Hematopoietic multipotent progenitor cell treated with erythropoietin and hydrocortisone succinate and interleukin-3 and kit ligand, for 15 days (in vitro differentiated cells): ENCODE measurements at places on chromosomes 6 and 20.

DNA sequence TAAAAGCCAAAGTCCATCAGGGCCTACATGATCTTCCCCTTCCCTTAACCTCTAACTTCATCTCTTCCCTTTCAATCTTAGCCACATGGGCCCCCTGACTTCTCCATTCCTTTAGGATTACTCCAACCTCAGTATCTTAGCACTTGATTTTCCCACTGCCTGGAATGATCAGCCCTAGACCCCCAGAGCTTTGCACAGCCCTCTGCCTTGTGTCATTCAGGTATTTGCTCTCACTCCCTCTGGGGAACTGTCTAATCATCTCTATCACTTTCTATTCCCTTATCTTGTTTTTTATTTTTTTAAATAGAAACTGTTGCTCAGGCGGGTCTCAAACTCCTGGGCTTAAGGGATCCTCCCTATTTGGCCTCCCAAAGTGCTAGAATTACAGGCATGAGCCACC lies 13.3 kb upstream of the ZNFX1 start:
- DNase-seq, result no peak

DNA sequence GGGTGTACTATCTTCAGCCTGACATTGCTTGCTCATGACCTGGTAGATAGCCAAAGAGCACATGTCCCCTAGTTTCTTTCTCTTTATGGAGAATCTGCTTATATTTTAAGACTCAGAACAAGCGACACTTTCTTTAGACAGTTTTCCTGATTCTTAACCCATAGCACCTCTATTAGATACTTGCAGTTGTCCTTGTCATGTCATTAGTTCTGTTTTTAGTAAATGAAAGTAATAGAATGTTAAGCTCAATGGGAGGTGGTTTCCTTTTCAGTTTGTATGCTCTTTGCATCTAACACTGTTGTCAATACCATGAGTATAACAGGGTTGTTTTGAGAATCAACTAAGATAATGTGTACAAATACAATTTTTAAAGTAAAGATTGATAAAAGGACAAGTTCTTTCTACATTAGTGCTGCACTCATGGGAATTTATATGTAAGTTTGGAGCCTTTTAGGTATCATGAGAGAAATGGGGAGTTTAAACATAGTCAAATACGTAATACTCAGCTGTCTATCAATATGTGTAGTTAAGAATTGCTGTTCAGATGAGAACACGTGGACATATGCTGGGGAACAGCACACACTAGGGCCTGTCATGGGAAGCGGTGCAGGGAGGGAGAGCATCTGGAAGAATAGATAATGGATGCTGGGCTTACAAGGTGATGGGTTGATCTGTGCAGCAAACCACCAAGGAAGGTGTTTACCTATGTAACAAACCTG lies 124.3 kb downstream of the GRM1 start:
- DNase-seq, result no peak

- DNase-seq, result no peak
These were observed 505.5 kb downstream of the PRIM2 start for GRCh38 chr6:57822896-57823358.

DNA sequence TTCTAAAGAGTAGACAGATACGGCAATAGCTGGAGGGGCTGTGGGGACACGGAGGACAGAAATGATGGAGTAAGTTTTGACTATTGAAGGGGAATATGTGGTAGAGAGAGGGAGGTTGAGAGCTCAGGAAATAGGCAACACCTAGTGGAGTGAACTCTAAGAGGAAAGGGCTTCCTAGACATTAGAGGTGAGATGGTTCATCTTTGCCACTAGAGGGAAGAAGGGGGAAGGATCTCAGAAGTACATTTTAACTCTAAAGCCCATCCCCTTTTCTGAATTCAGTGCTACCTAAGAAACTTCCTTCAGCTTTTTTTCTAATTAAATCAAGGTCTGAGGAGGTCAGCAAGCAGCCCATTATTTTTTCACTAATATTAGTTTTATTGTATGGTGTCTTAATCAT lies 689.4 kb upstream of the MAP3K7 start:
- no peak for DNase-seq

GRCh38 chr6:137764464-137764863 lies 102.6 kb upstream of the TNFAIP3 start:
- no peak for DNase-seq

DNA sequence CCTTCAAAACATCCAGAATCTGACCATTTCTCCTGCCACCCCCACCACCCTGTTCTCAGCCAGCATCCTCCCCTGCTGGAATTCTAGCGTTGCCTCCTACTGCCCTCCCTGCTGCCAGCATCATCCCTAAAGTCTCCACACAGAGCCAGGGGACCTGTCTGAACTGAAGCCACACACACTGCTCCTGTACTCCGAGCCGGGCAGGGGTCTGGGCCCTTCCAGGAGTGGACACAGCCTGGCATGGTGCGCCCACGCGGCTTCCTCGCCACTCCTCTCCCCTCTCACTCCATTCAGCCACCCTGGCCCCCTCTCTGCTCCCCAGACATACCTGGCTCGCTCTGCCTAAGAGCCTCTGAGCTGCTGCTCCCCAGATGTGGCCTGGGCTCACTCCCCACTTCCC lies 155.5 kb downstream of the PREX1 start:
- DNase-seq, result no peak

GRCh38 chr20:2298701-2299100 lies 2.9 kb downstream of the TGM3 start:
- DNase-seq, result no peak

DNA sequence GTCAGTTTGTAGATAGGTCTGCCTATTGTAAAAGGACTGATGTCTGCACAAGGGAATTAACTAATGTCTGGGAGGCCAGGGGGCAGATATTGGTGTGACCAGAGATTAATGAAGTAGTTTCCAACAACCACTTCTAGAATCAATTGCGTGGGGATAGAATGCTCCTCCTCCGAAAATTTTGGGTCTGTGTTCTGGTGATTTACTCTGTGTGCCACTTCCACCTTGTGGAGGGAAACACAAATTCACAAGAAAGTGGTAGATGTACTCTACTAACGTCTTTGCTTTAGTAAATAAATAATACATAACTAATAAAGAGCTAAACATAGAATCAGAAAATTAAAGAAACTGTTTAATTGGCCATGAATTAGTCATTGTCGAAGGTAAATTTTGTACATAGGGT lies 25.5 kb downstream of the TMEM14A start:
- no peak for DNase-seq

- no peak for DNase-seq
These were observed 31.4 kb downstream of the TFAP2A start for GRCh38 chr6:10383331-10384090.

DNA sequence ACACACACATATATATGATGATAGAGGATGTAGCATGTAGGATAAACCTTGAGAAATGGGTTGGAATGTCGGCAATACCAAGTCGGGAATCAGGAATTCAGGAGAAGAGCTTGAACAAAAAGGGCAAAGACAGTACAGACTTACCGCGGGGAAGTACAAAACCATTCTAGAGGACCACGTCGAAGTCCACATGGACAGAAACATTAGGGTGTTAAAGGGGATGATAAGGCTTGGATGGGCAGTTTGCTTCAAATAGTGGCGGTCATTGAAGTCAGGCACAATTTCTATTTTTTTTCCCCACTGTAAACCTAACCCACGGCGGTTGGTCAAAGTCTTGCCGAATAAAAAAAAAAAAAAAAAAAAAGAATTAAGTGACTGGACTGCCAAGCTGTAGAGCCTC lies 766 bp upstream of the NUS1 start:
- no peak for DNase-seq

DNA sequence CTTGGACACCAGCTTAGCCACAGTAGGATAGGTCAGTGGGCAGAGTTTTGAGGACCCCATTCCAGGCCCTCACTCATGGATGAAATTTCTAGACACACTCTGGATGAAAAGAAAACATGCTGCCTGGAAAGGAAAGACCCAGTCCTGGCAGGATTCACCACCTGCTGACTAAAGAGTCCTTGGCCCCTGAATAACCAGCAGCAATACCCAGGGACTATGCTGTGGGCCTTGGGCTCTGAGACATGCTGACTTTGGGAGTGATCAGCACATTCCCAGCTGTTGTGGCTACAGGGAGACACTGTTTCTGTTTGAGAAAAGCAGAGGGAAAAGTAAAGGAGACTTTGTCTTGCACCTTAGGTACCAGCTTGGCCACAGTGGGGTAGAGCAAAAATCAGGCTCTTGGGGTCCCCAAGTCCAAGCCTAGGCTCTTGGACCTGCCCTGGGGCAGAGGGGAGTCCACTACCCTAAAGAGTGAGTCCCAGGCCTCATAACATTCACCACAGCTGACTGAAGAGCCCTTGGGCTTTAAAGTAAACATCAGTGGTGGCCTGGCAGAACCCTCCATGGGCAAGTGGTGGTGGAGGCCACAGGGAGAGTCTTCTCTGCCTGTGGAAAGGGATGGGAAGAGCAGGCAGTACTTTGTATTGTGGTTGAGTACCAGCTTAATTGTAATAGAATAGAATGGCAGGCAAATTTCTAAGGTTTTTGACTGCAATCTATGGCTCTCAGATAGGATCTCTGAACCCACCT lies 516.8 kb downstream of the BCKDHB start:
- DNase-seq, result no peak

GRCh38 chr20:23227274-23227673 lies 123.3 kb upstream of the NXT1 start:
- DNase-seq, result no peak

- no peak for DNase-seq
These were observed 35.8 kb downstream of the HLA-B start for GRCh38 chr6:31321005-31321707.

GRCh38 chr6:148530394-148530953 lies 187.8 kb downstream of the SASH1 start:
- DNase-seq, result no peak

DNA sequence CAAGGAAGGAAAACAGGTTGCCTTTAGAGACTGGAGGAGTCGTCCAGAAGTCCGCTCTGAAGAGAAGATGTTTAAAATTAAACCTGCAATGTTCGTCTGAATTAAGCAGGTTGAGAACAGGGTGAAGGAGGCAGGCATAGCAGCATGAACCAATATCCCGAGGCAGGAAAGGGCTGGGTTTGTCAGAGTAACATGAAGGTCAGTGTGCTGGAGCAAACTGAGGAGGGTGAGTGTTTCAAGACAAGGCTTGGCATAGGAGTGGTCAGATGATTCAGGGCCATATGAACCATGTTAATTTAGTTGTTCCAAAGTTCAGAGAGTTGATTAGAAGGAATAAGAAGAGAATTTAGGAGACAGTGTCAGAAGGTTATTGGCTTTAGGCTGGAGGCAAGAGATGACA lies 93.3 kb downstream of the UTRN start:
- DNase-seq, result no peak

DNA sequence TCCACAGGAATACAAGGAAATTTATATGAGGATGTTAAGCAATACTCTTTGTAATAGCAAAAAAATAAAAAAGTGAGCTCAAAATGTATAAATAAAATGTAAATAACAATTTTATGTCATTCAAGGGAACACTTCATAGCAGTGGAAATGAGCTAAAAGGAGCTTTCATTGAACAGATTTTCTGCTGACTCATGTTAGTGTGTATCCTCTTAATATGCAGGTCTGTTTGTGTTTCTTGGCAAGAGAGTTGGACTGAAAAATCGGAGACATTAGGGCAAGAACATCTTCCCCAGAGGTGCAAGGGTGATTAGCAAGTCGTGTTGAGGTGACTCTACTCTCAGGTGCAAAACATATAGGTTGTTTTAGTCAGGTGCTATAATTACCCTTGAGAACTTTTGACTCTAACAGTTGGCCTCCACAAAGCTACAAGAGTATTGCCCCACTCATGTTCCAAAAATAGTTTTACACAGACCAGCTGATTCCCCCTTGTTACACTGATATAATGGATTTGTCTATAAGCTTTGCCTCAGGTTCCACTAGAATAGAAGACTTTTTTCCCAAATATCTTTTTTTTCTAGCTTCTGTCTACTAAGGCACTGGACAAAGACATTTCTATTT lies 702.9 kb downstream of the TENT5A start:
- no peak for DNase-seq

DNA sequence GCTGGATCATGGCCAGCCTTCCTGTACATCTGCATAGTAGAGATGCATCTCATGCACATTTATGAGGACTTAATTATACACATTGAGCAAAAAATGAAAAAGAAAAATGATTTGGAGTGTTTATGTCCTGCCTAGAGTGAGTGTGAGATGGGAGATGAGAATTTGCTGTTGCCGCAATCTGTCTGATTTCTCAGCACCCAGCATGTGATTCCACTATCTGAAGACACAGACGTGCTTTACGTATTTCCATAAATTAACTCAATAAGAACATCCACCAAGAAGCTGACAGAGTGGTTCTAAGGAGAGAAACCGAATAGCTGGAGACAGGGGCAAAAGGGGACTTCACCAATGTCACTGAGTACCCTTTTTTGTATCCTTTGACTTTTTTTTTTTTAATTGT lies 15.2 kb downstream of the EDEM2 start:
- DNase-seq, result no peak

- no peak for DNase-seq
These were observed 260.4 kb downstream of the PTPRK start for GRCh38 chr6:128259730-128260685.

DNA sequence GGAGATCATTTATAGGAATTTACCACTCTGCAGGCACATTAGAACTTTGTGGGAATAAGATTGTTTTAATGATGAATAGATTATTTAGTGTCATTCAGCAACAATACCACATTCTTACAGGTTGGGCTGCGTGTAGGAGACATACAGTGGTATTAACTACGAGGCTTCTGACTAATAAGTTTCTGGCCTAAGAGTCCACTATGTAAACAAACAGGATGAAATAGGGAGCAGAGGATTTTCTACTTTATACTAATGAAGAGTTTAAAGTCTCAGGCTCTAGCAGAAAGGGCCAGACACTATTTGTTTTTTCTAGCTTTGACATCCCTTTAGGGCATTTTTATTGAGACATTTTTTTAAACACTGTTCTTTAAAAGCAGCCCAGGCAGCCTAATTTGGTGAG lies 75.6 kb downstream of the SLC24A3 start:
- DNase-seq, result no peak

DNA sequence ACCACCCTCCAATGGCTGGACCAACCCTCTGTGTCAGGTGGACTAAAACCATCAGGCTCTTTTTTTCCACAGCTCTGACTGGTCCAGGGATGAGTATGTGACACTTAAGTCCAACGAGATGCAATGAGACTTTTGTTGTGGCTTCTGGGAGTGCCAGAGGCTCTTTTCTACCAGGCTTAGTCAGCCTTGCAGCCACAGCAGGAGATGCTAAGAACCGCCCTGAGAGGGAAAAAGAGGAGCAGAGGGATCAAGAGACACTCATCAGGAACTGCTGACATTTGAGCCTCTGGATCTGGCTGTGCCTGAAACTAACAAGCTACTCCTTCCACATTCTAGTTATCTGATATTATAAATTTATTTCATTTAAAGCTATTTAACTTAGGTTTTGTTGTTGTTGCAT lies 270.9 kb upstream of the SULF2 start:
- DNase-seq, result no peak
